ENCODE measurements at places on chromosomes 7 and 10.

GRCh38 chr10:58435297-58435985 lies 50.2 kb downstream of the TFAM start:
- DNase-seq, result no peak

GRCh38 chr10:119283818-119284217 lies 76.4 kb downstream of the GRK5 start:
- no peak for DNase-seq

DNA sequence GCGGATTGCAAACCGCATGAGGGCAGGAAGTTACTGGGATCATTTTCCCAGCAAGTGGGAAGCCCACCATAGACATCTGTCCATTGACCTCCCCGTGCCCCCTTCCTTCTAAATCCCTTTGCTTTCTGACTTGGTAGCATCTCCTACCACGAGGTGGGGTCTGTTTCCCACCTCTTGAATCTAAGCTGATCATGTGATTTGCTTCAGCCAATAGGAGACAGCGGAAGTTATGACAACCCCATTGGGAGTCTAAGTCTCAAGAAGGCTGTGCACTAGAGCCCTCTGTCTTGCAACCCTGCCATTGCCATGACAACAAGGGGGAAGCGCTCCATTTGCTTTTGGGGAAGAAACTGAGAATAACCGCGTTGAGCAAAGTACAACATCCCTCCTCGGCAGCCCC lies 39.2 kb upstream of the CARD11 start:
- DNase-seq, result no peak

DNA sequence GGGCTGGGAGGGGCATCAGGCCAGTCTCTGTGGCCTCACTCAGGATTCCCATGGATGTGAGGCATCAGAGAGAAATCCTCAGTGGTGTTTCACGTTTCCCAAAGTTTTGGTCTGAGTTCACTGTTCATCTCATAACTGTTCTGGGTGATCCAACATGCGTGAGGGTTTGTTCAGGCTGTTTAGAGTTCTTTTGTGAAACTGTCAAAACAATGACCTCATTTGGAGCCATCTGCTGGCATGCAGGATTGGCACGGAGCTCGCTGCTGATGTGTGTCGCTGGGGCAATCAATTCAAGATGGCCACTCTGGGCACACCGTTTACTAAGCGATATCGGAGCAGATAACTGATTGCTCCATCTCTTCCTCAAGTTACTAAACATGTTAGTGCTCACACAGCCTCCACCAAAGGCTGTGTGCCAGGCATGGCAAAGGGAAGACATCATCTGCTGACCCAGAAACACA lies 365.6 kb downstream of the WDR11 start:
- DNase-seq, result no peak

- DNase-seq, result no peak
Measured at GRCh38 chr10:99366666-99367065, 37.5 kb downstream of the CNNM1 start.

GRCh38 chr7:44936322-44936721 lies 42.5 kb downstream of the MYO1G start:
- no peak for DNase-seq

DNA sequence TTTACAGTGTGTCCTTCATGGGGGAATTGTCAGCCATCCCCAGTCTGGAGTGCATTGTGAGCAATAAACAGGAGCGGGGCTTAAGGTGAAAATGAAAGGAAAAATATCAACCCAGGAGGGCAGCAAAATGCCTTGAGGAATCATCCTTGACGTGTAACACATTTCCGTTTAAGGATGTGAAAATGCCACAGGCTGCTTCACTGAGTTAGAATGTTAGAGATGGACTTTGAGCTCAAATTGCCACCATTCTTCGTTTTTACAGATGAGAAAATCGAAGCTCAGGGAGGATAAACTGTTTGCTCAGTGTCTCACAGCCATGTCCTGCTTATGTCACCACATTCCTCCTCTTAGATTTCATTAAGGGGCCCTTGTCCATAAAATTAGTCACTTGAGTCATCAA lies 23.1 kb downstream of the SORCS3 start:
- DNase-seq, result no peak

- peak; percentile 8 for DNase-seq
Measured at GRCh38 chr10:68560943-68561864, 1.1 kb downstream of the TET1 start.

DNA sequence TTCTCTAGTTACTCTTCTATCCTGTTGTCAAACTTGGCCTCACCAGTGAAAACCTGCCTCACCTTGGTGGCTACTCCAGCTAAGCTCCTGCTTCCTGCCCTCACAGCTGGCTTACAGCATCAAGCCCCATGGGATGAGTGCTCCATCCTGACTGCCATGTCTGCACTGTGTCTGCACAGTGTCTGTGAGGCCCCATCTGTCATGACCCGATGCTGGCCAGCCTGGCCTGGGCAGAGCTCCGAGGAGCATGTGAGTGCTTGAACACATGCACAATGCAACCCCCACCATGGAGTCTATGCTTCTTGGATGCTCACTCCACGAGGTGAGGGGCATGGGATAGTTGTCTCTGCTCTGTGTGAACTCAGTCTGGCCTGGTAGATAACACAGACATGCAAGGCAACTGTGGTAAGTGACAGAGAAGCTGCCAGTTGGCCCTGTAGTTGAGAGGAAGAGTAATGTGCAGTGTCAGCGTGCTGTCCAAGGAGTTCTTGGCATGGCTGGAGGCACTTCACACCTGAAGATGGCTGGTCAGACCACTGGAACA lies 207.1 kb upstream of the ZNF32 start:
- no peak for DNase-seq

DNA sequence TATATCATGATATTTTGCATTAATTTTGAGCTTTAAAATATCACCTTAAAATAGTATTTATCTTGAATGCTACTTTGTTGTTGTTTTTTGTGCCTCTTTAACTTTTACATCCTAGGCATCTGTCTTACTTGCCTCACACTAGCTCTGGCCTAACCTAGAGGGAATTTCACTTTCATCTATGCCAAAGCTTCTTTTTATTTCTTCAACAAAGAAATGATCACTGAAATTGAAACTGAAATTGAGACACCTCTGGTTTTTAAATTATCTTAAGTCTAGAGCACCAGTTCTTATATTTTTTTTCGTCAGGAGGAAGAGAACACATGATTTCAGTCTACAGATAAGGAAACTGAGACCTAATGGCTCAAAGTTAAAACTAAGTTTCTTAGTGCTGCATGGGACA lies 3.5 kb upstream of the SCIN start:
- DNase-seq, result no peak

DNA sequence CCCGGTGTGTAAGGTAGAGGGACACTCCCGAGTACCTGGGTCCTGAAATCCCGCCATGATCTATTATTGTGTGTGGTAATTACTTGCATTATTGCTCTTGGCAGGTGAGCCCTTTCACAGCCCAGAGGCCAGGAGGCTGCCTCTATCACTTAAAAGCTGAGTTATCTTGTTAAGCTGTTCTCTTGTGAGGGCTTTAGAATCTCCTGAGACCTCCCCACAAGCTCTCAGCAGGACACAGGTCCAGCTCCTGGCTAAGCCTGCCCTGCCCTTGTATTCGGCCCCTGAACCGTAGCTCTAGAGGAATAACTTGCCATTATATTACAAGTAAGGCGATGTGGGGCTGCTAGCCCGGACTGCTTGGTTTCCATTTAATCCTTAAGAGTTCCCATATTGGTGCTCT lies 13.9 kb downstream of the SND1 start:
- no peak for DNase-seq

GRCh38 chr7:31761646-31762045 lies 74.6 kb downstream of the PPP1R17 start:
- no peak for DNase-seq

- no peak for DNase-seq
Measured at GRCh38 chr10:22319980-22320558, 830 bp upstream of the BMI1 start.

DNA sequence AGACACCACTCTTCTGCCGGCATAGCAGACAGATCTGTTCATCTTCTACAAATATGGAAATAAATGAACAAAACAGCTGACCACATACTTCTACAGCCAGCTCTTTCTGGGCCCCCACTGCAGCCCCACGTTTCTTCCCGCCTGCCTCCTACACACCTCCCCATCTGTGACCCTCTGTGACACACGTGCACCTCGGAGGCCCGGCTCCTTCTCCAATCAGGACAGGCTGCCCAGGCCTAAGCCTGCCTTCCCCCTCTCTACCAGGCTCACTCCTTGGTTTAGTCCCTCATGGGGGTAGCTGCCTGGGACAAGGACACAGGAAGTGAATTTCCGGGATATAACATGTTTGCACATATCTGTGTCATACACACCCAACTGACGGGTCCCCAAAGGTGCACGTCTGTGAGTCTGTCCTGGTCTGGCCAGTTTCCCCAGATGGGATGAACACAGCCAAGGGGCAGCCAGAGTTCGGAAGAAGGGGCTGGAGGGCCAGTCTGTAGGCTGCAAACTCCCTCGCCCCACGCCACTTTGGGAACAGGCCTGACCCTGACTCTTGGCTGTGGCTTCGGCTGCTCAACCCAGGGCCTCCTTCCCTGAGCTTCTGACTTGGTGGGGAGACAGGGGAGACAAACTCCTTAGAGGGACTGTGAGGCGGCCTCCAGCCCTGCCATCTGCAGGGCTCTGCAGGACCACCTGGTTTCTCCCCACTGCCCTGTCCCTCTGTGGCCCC lies 30.3 kb downstream of the PITRM1 start:
- DNase-seq, result no peak

DNA sequence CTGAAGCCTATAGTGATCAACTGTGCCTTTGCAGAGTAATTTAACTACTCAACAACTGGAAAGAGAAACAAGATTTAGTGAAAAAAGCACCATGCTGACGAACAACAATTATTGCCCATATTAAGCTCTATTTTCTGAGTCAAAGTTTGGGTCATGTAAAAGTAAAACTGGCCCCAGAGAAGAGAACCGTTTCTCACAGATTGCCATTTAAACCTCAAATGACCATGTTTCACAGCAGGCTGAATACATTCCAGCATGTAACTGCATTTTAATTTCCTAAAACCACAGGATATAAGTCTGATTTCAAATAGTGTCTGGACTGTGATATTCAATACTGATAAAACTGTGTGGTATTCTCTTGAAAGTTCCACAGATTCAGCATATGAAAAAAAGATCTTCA lies 140.7 kb downstream of the ATE1 start:
- DNase-seq, result no peak

- DNase-seq, result no peak
Measured at GRCh38 chr7:80823057-80823456, 95.8 kb downstream of the SEMA3C start.

DNA sequence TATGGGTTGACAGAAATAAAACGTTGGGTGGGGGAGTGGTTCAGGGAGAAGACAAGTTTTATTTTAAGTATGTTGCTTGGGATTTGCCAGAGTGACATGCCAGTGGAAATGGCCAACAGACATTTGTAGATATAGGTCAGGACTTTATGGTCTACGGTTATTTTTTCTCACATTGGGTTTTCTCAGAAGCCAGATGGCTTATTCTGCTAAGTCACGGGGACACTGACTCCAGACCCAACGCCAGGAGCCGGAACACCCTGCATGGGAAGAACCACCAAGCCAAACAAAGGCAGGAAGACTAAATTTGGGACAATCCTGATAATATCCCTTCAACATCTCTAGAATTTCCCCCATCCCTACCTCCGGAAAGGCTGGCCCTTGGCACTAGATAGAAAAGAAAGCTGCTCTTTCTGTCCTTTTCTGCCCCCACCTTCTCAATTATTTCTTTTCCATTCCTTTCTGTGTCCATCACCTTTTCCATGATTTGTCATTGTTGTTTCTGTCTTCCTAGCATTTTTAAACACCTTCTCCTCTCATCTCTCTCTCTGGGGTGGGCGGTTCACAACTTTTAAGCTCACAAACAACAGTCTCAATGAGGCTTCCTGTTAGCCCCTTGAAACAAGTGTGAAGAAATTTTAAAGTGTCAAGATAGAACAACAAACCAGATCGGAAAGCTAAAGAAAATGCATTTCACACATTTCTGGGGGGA lies 44.7 kb downstream of the TBXAS1 start:
- no peak for DNase-seq

DNA sequence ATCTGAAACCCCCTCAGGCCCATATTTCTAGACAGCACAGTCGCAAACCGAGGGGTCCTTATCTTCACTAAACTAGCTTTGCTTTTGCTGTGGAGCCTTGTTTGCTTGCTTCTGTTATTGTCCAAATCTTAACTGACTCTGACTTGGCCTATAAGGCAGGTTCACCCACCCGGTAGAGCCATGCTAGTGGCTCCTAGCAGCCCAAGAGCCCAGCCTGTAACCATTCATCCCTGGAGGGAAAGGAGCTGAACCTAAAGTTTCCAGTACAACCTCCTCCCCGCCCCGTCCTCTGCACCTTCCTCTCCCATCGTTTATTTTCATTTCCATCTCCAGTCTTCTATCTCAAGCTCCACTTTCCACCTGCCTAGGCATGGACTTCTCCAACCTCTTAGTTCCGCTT lies 345.7 kb downstream of the PTPRN2 start:
- DNase-seq, result no peak

- DNase-seq, result no peak
Measured at GRCh38 chr7:47638679-47639315, 56.9 kb upstream of the TNS3 start.

DNA sequence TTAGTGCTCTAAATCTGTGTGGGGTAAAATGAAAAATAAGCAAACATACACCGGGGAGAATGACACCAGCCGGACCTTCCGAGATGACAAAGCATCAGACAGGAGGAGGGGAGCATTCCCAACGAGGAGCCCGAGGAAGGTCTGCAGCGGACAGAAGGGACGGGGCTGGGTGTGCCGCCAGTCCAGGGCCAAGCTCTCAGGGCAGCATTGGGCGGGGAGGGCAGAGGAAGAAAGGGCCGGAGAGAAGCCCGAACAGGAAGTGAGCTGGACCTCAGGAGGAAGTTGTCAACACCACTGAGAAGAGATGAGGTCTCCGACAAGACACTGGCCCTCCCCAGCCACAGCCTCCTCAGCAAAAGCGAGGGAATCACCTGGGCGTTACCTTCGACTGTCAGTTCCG lies 182.6 kb upstream of the RNF32 start:
- no peak for DNase-seq

DNA sequence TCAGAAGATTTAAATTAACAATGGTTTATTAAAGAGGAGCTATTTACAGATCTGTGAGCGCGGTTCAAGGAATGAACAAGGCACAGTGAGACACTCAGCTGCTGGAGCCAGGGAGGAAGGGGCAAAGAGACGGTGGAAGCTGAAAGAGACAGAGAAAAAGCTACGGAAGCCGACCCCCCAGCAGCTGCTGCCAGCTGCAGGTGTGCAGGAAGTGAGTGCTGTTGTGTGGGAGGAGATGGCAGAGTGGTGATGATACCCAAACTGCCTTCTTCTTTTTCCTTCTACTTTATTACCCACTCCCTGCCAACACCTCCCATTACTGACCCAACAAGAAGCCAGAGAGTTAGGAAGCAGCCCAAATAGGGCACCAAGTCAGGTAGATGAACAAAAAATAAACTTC lies 41.9 kb upstream of the MBL2 start:
- no peak for DNase-seq
